ENCODE measurements at places on chromosomes 2 and 18.
A peak's percentile ranks its signal among the peaks of the same experiment; 100 is the strongest.

GRCh38 chr2:233129351-233129978 lies 69.3 kb downstream of the INPP5D start:
- peak; percentile 74 for ATAC-seq

- no peak for ATAC-seq
These were observed 33.8 kb downstream of the KCNS3 start for GRCh38 chr2:17912266-17912691.

DNA sequence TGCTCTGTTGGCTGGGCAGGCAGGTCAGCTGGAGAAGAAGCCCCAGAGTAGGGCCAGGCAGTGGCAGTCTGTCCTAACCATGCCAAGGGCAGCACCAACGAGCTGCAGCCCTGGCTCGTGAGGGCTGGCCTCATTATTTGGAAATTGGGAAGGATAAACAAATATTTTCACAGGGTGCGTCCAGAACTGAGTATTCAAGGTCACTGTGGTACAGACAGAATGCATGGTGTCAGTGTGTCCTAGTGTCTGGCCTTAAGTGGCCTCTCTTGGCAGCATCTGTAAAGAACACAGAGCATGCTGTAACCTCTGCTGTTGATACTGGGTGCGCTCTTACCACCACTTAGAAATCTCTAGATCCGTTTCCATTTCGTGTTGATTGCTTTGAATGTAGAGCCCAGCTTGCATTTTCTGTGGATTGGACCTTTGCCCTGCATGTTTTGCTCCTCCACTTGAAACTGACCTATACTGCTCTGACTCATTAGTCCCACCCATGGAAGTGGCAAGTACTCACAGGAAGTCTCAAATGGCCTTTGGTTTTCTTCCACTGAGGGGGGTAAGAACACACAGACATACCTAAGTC lies 88.2 kb downstream of the GREB1L start:
- no peak for ATAC-seq

GRCh38 chr2:45890819-45891218 lies 239.3 kb downstream of the PRKCE start:
- no peak for ATAC-seq

GRCh38 chr2:28698545-28698944 lies 53.1 kb upstream of the PPP1CB start:
- ATAC-seq: no peak

DNA sequence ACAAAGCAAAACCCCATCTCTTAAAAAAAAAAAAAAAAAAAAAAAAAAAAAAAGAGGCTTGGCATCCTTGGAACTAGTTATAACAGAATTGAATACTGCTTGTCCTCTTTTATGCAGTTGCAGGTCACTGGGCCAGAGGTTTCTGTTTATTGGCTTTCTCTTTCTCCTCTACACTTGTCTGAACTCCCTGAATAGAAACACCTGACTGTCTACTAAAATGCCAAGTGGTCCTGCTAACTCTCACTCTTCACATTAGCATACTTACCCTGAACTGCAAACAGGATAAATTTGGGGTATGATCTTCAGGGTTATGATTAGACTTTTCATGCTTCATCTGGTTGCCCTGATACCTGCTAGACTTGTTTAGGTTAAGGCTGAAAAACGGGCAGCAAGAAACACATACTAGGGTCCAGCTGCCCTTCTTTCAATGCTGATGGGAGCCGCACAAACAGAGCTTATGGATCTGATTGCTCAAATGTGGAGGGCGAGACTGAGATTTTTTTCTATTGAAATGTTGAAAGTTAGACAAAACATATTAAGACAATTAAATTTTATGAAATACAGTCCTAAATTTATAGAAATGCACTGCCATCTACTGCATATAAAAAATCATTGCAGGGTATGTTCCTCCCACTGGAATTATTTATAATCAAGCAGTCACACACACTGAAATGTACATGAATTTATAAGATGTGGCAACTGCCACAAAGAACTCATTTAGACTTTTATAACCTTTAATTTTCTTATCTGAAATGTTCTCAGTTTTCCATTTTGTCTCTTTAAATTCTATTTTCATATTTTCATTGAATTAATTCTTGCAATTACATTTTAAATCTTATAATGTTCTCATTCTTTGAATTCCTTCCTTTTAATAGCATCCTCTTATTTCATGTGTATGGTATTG lies 40.8 kb downstream of the GTF3C3 start:
- peak; percentile 81 for ATAC-seq

GRCh38 chr2:98350411-98350810 lies 4.2 kb downstream of the CNGA3 start:
- no peak for ATAC-seq

- ATAC-seq: no peak
These were observed 55.8 kb downstream of the ASXL2 start for GRCh38 chr2:25822190-25823117.

GRCh38 chr2:48380208-48380607 lies 149.7 kb upstream of the STON1 start:
- no peak for ATAC-seq

DNA sequence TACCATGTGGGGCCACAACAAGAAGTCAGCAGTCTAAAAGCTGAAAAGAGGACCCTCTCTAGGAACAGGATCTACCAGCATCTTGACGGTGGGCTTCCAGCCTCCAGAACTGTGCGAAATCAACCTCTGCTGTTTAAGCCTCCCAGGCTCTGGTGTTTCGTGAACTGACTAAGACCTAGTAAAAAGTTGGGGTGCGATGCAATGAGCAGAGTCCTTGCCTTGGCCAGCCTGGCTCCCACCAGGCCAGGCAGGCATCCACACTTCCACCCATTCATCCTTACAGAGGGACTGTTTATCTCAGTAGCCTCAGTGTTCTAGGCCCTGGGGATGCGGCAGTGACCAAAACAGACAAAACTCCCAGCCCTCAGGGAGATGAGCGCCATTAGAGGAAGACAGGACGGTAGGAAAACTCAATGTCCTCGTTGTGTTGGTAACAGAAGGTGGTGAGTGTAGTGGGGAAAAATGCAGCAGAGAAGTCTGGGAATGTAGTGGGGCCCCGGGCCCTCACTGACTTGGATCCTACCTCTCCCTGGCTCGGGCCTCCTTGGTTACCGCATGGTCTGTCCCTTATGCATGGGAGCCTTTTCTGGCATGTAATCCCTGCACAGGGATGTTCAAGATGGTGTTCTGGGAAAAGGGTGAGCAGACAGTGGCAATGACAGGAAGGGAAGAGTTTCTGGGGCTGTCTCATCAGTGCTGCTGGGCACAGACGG lies 271.8 kb upstream of the HS6ST1 start:
- no peak for ATAC-seq

- ATAC-seq: no peak
These were observed 154.9 kb upstream of the KYNU start for GRCh38 chr2:142722569-142722968.

DNA sequence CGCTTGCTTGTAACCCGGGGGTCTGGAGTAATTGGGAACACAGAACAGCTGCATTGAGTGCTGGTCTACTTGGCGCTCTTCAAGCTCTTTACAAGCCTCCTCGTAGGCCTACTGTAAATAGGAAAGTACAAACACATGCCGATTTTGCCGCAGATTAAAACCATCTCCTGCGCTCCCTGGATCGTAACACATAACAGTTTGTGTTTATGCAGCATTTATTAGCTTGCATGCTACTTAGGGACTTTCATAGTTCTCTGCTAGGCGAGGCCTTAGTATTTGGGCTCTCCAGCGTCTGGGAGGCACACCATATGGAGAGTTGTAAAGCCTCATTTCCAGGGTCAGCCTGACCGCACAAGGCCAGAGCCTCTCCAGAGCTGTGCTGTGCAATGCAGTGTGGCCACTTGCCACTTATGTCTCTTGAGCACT lies 84.0 kb upstream of the HAAO start:
- ATAC-seq: no peak

DNA sequence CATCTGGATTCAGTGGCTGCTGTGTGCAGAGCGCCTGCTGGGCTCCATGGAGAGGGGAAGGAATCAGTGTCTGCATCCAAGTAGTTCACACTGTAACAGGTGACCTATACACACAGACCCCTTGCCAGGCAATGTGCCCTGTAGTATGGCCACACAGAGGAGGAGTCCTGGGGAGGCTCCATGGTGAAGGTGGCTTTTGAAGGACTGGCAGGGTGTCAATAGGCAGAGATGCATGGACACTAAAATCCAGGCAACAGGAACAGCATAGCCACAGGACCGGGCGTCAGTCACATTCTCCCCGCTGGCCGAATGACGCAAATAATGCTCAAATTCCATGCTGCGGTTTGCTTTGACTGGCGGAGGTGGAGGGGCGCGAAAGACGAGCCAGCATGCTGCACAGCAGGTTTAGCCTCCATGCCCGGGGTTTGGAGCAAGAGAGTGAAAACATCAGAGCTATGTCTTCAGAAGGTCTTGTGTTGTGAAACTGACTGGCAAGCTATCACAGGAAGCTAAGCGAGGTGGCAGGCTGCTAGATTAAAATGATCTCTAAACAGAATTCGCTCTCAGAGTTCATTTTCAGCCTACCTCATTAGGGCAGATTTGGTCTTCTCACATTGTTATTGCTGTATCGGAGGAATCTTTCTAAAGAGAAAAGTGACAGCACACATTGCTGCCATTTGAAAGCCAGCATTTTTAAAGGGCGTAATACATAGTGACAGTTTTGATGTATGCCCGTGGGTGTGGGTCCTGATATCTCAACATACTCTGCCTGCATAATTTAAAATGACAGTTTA lies 1.2 kb upstream of the CHMP1B start:
- peak; percentile 75 for ATAC-seq

DNA sequence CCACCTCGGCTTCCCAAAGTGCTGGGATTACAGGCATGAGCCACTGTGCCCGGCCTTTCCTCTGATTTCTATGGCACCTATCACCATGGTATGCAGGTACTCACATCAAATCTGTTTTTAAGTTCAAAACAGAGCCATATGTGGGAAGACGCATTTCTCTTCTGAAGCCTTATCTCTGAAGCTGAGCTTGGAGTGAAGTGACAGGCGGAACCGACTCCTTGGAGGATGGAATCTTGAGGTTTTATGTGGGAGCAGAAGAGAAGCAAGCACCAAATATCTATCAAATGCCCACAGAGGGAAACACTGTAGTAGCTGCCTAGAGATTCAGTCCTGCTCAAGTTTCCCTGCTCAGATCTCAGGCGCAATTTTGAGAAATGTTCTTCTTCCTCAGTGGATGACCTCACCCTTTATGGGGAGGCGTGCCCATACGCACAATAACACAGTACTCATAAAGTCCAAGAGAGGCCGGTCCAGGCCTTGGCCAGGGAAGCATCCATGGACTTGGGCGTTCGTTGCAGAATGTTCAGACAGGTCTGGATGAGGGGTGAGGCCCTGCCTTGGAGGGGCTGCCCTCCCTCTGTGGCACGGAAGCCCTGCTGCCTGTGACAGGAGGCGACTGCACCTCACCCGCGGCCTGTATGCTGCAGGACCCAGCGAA lies 67.9 kb downstream of the HNRNPLL start:
- no peak for ATAC-seq

- ATAC-seq: no peak
These were observed 10.5 kb downstream of the ONECUT2 start for GRCh38 chr18:57445488-57446319.

GRCh38 chr18:31683968-31684278 lies 458 bp downstream of the B4GALT6 start:
- no peak for ATAC-seq

GRCh38 chr2:12717191-12718014 lies 667 bp downstream of the TRIB2 start:
- peak; percentile 37 for ATAC-seq

DNA sequence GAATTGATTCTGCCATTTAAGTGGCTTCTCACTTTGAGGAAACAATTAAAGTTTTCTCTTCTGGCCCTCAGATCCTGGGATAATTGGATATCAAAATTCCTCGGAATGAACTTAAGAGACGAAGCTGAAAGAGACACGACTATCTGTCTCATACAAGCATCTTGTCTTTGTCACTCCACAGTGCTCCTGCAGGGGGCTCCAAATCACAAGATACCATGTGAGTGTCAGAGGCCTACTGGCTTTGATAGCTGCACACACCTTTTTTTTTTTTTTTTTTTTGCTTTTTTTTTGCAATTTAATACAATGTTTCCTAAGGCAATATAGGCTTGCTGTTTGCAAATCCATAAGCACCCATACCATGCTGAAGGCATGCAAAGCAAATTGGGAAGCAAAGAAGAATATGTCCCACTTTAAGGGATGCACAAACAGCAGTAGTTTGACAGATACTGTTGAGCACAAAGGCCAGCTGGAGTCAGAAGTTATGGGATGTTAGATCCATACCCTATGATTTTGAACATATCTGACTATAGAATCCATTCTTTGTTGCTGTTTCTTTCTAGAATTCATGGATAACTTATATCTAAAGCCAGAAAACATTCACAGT lies 109.0 kb upstream of the CBLN2 start:
- ATAC-seq: peak; percentile 93

Data from SK-N-SH treated with all-trans-retinoic acid at 6 μM for 48 hours (cell line).